ENCODE measurements at places on chromosomes 12 and 14. TPM values are rescaled to one million over a fixed set of nuclear protein-coding genes. Genes with fewer than 3 reads are reported as not detected.

Gene LIMA1
- 12.5 TPM for polyA plus RNA-seq

Gene OLR1
- polyA plus RNA-seq: 0.88 TPM

- DNase-seq: no peak
Observed at GRCh38 chr12:122850695-122851350, 15.6 kb downstream of the HIP1R start.

GRCh38 chr14:61247935-61248334, 33.2 kb downstream of the TMEM30B start:
- DNase-seq: no peak

DNA sequence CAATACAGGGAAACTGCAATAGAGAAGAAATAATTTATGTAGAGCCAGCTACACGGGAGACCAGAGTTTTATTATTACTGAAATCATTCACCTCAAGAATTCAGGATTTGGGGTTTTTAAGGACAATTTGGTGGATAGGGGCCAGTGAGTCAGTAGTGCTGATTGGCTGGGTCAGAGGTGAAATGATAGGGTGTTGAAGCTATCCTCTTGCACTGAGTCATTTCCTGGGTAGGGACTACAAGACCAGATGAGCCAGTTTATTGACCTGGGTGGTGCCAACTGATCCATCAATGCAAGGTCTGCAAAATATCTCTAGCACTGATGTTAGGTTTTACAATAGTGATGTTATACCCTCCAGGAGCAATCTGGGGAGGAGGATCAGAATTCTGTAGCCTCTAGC, 486.3 kb downstream of the LRIG3 start:
- DNase-seq: no peak

GRCh38 chr12:50218386-50218785, 51.2 kb upstream of the CERS5 start:
- DNase-seq: no peak

DNA sequence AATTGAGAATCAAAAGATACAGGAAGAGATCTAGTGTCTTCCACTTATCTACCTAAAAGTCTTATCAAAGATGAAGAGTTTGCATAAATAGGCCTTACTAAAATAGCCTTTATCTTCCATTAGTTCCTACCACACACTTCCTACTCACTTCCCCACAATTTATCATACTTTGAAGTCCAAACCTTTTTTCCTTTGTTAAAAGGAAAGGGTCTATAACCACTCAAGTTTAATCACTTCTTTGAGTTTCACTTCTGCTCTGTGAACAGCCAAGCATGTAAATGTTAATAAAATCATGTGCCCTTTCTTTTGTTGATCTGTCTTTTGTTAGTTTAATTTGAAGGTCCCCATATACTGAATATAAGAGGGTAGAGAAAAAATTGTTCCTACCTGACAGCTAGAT, 114.5 kb downstream of the PHLDA1 start:
- no peak for DNase-seq

- DNase-seq: no peak
Observed at GRCh38 chr14:61754627-61755381, 7.4 kb upstream of the SNAPC1 start.

GRCh38 chr12:32049956-32050355, 56.7 kb upstream of the BICD1 start:
- DNase-seq: no peak

DNA sequence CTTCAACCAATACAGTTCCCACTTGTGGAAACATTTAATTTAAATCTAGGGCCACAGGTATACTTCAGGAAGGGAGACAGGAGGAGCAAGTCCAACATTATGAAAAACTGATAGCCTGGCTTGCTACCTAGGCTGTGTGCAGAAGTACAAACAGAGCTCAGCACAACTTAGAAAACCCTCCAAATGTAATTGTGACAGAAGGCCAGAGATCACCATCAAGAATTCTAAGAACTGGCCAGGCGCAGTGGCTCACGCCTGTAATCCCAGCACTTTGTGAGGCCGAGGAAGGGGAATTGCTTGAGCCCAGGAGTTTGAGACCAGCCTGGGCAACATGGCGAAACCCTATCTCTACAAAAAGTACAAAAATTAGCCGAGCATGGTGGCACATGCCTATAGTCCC, 14.1 kb downstream of the ATP2B1 start:
- no peak for DNase-seq

GRCh38 chr14:22614240-22614799, 16.2 kb downstream of the ABHD4 start:
- DNase-seq: no peak

DNA sequence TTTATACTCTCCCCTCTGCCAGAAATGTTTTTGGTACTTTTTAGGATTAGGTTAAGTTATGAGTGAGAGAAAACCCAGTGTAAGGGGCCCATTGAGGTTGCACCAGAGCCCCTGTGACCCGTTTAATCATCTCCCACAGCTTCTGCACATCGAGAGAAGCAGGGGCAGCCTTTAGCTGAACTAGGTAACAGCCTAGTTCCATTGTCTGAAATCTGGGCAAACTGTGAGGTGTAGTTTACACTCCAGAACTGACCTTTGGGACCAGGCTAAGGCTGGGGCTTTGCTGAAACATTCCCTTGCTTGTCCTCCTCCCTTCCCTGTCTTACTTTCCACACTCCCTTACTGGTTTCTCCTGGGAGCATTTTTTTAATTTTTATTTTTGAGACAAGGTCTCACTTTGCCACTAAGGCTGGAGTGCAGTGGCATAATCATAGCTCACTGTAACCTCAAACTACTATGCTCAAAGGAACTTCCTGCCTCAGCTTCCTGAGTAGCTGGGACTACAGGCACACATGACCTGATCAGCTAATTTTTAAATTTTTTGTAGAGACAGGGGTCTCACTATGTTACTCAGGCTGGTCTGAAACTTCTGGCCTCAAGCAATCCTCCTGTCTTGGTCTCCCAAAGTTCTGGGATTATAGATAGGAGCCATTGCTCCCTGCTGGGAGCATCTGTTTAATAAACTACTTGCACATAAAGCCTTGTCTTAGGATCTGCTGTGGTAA, 25.9 kb upstream of the DHRS2 start:
- no peak for DNase-seq

All from brain (organoid and tissue), 16 donors.